Fibroblast of upper back skin (primary cell): ENCODE measurements at places on chromosomes 1 and 21.

DNA sequence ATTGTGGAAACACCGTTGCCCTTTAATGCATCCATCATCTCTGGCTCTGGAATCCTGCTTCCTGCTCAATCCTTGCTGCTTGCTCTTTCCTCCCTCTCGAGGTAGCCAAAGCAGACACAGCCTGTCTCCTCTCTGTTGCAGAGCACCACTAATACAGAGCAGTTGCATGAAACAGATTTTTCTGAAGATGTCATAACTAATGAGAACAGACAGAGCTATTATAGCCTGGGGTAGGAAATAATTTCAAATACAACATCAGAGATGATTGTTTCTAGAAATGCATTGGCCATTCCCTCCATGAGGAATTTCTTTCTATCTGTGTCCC is 23.3 kb upstream of the ACBD6 start:
- no peak for DNase-seq

DNA sequence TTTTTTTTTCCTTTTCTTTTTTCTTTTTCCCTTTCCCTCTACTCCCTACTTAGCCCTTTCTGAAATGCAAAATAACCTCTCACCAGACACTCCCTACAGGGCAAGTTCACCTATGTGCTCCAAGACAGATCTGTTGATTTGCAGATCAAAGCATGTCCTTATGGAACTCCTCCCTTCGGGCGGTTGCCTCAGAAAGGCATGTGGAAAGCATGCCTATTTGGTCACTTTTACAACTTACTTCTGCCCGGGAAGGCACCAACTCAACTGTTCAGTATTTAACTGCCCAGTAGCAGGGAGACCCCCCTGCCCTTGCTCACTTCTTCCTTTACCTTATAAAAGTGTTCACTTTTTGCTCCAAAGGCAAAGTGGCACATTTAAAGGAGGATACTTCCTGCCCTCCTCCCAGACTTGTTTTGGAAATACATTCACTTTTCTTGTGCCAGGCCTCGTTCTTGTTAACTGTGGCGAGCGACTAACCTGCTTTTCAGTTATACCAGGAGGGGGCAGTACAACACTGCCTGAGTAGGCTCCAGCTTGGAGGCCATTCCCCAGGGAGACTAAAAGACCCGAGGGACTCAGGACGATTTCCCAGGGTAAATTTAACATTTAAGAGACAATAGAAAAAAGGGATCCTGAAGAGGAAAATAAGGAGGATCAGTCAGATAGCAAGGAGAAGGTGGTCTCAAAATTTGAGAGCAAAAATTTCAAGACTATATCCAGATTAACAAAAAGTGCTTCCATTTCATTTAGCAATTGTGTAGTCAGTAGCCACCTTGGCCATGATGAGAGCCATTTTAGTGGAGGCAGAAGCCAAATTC is 12.3 kb upstream of the SLAMF7 start:
- DNase-seq: peak; percentile 51

DNA sequence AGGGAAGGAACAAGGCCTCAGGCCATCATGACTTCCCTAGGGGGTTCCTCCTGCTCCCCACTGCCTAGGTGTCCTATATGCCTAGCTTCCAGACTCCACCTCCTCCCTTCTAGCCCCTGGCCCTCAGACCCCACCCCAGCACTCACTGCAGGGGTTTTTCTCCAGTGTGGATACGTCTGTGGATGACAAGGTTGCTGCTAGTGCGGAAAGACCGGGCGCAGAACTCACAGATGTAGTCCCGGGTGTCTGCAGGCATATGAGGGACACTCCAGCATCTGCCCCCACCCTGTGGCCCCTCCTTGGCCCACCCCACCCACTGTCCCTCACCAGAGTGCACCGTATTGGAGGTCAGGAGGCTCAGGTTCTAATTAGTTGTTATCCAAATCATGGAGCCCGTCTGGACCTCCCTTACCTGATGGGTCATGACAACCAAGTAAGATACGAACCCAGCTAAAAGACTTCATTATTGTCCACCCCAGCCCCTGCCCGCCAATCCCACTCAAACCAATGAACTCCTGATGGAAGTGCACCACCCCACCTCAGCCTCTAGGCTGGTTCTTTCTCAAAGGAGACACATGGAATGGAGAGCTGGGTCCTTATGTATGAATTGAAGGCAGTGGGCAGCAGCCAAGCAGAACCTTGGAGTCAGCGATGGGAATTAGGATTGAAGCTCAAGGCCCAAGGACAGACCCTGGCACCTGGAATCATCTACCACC is 8.2 kb downstream of the ZNF692 start:
- no peak for DNase-seq

DNA sequence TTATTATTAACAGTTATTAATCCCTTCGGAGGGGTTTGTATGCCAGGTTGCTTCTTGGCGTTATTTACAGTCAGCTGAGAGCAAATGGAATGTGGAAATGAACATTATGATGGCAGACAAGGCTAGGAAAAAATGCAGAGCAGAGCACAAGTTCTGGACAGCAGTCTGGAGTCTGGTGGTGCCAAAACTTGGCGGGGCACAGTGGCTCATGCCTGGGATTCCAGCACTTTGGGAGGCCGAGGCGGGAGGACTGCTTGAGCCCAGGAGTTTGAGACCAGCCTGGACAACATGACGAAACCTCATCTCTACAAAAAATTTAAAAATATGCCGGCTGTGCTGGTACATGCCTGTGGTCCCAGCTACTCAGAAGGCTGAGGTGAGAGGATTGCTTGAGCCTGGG is 67.6 kb downstream of the CDC7 start:
- DNase-seq: no peak

DNA sequence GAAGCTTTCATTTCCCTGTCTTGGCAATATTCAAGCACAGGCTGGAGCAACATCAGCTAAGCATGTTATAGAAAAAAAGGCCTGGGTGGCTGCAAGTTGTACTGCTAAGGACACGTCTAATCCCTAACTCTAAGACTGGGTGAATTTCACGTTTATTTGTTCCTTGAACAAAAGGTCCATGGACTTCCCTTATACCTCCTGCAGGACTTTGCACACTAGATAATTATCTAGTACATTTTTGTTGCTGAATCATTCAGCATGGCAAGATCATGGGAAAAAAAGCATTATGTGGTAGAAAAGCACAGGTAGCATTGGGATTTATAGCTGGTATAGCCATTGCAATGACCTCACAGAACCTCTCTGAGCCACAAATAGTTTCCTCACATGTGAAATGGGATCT is 130.7 kb upstream of the DMRTA2 start:
- DNase-seq: no peak

DNA sequence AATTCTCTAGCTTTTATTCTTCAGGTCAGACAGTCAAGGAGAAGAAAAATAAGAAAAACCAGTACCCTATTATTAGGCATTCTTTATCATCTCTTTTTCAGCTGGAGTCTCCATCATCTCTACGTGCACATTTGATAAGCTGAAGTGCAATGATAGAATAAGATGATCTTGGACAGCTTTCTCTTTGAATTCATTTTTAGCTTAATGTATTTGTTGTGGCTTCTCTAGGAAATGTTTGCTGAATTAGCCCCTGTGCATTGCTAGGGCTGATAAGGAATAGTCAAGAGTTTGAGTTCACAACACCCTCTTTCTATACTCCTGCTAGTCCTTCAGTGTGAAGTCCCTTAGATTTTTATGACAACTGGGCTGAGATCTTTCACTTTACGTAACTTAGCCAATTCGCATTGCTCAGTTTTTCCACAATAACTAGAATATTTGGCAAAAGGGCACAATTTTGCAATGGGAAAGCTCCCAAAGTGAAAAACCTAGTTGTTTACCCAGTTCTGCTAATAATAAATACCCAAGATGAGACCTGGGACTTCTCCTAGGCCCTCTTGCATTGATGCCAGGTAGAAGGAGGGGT is 7.0 kb upstream of the KCNJ15 start:
- DNase-seq: no peak

- no peak for DNase-seq
Observed at GRCh38 chr1:74271503-74271902, 36.3 kb downstream of the TNNI3K start.

DNA sequence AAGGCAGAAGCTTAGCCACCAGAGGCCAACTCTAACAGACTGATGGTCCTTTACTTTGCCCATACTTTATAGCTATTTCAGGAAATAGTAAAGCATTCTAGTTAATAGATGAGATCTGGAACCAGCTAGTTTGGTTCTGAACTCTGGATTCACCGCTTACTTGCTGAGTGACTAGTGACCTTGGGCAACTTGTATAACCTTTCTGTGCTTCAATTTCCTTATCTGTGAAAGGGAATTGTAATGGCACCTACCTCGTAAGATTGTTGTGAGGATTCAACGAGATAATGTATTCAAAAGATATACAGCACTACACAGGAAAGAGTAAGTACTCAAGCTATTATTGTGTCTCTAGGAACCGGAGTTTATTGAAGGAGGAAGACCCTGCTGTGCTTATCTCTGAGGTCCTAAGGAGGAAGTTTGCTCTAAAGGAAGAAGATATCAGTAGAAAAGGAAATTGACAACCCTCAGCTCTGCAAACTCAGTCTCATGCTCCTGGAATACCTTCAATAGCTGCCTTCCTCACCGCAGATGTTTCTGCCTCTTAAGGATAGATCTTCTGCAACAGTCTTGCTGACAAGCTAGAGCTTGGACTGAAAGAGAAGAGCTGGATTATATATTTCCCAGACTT is 11.9 kb downstream of the MTFR1L start:
- no peak for DNase-seq

DNA sequence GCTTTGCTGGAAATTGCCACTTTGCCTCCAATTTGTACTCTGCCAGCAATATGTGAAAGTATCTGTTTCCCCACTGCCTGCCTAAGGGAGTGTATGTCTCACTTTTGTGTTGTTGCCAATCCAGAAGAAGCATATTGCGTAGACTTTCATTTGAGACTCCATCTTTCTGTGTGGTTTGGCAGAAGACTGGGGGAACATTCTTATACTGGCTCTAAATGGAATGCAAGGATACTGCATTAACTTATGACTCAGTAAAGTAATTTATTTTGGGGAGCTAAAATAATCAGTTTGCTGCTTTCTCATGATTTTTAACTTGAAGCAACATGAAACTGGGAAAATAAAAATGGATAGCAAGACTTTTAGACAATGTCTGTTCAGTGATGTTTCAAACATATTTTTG is 107.7 kb upstream of the TMPRSS2 start:
- DNase-seq: peak; percentile 99

- DNase-seq: peak; percentile 83
Observed at GRCh38 chr1:76640092-76640491, 227.2 kb upstream of the ST6GALNAC5 start.

GRCh38 chr1:18891426-18891780 is 11.0 kb downstream of the ALDH4A1 start:
- DNase-seq: no peak

DNA sequence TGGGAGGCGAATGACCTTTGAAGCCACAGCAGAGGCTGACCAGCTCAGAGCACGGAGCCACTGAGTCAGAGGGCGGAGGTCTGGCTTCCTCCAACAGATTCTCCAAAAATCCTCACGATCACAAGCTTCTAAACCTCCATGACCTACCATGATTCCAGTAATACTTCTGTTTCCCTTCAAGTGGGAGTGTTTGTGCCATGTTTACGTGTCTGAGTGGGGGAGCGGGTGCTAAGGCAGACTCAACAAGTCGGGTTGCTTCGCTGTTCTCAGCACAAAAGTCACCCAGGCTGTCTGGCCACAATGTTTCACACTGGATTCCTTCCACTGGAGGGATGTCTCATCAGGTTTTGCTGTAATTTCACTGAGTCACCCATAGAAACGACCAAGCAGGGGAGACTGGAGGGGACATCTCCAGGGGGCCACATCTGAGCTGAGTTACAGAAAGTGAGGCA is 86.2 kb downstream of the SLC66A1 start:
- peak; percentile 96 for DNase-seq

DNA sequence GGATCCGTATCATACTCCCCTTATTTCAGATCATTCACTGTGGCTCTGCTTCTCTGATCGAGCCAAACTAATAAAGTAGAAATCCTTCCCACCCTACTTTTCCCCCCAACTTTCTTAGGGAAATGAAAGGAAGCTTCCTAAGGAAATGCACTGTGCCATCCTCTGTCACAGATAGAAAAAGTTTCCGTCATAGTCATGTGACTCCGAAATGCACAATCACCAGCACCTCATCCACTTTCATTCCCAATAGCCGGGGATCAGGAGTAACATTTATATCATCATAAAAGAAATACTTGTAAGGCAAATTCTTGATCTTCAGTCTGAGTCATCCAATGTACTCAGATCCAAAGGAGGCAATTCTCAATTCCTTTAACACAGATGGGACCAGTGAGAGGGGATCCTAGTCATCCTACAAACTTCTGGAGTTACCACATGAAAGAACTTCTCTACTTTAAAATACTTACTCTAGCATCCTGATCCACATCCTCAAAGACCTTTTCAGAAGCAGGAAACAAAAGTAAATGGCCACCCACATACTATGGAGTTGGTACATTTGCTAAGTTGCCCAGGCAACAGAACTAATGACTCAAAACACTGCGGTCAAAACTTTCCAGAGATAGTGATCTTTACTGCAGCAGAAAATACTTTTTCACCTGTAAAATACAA is 97.8 kb upstream of the ZC3H11B start:
- DNase-seq: peak; percentile 98
